ENCODE measurements at places on chromosomes 11 and 22.

DNA sequence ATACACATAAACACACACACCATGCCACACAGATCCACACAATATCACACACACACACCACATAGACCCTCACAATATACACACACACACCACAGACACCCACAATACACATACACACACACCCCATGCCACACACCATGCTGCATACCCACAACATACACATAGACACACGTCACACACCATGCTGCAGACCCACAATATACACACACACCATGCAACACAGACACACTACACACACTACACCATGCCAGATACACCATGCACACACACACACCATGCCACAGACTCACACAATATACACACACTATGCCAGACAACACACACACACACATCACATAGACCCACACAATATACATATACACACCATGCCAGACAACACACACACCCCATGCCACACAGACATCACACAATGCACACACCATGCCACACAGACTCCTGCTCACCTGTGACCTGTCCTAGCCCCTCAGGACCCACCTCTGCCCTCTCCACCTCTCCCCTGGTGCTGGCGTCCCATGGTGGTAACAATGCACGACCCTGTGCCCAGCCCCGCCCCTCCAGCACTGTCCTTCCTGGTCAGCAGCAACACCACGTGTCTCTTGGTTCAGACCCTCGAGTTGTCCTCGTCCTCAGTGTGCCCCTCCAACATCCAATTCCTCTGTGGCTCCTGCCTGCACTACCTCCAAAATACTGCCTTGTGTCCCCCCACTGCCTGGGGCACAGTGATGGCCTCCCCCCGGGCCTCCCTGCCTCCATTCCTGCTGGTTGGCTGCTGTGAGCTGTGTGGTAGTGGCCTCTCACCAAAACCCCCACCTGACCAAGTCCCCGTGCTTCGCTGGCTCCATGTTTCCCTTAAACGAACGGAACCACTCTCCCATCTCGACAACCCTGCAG, 23.7 kb upstream of the RFPL3 start:
- no peak for DNase-seq

DNA sequence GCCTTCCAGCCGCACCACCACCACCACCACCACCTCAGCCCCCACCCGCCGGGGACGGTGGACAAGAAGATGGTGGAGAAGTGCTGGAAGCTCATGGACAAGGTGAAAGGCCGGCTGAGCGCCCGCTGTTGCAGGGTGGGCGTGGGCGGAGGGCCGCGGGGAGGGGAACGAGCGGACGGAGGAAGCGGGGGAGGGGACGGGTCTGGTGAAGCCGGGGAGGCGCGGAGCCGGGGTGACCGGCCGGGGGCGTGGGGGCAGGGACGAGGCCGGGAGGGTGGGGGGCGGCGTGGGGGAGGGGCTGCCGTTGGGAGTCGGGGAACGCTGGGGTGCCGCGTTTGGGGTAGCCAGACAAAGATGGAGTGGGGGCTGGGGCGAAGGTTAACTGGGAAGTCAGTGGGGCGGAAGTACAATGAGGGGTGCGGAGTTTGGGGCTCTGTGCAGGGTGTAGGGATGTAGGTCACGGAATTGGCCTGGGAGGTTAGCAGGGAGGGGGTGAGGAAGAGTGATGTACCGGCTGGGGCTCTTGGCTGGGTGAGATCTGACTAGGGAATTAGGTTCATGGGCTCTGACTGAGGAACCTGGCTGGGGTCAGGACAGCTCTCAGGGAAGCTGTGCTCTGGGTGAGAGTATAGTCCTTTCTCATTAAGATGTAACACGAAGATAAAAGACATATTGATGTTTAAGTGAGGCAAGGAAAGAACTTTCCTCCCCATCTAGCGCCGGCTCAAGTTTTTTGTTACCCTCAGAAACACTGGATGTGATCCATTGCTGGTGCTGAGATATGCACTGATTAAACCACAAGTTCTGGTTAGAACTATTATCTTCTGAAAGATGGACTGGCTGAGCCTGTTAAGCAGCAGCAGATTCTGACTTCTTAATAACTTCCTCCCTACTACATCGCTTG, 624 bp downstream of the CBL start:
- no peak for DNase-seq

DNA sequence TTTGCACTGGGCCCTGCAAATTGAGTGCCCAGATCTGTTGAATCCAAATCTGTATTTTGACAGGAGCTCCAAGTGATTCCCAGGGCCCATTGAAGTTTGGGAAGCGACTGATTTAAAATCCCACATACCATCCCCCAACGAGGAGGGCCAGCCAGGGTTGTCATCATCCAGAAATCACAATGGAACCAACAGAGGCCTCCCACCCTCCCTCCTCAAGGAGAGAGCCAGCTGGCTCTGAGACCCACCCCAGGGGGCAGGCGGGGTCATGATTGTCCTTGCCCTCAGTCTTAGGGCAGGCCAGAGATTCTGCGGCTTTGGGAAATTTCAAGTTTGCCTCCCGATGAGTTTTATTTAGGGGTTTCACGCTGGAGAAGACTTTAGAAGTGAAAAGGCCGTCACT, 358.2 kb downstream of the MN1 start:
- DNase-seq = no peak

- DNase-seq = no peak
Measured at GRCh38 chr11:120130991-120131760, 6.7 kb downstream of the TRIM29 start.

DNA sequence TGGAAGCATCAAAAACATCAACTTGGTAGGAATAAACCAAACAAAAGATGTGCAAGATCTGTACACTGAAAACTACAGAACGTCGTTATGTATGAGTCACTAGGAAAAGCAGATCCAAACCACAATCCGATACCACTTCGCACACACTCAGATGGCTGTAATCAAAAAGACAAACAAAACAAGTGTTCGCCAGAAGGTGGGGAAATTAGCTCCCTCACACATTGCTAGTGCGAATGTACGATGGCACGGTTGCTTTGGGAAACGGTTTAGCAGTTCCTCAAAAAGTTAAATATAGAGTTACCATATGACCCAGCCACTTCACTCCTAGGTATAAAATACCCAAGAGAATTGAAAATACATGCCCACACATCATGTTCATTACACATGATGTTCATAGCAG, 14.8 kb upstream of the CARD10 start:
- peak; percentile 84 for DNase-seq

GRCh38 chr11:126978911-126979310, 21.7 kb downstream of the KIRREL3 start:
- no peak for DNase-seq

DNA sequence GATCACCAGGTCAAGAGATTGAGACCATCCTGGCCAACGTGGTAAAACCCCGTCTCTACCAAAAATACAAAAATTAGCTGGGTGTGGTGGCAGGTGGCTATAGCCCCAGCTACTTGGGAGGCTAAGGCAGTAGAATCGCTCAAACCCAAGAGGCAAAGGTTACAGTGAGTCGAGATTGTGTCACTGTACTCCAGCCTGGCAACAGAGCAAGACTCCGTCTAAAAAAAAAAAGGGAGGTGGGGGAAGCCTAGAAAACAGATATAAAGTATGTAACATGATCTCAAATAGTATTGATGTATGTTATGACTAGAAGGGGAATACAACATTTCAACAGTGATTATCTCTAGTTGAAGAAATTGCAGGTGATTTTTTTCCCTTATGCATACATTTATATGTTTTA, 61.4 kb downstream of the SLC1A2 start:
- DNase-seq = peak; percentile 55

DNA sequence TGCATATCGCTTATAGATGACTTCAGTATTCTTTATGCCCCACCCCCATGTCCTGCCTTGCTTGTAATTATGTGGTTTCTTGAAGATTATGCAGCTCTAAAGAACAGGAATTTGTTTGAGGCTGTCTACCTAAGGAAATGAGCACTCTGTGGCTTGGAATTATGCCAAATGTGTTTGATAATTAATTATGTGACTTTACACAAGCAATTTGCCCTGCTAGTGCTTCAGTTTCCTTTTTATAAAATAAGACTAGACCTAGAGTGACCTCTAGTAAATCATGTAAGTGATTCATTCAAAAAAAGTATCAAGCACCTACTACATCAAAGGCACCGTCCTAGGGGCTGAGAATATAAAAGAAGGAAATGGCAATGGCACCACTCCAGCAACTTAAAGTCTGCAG, 491.5 kb upstream of the KIRREL3 start:
- DNase-seq = peak; percentile 98

DNA sequence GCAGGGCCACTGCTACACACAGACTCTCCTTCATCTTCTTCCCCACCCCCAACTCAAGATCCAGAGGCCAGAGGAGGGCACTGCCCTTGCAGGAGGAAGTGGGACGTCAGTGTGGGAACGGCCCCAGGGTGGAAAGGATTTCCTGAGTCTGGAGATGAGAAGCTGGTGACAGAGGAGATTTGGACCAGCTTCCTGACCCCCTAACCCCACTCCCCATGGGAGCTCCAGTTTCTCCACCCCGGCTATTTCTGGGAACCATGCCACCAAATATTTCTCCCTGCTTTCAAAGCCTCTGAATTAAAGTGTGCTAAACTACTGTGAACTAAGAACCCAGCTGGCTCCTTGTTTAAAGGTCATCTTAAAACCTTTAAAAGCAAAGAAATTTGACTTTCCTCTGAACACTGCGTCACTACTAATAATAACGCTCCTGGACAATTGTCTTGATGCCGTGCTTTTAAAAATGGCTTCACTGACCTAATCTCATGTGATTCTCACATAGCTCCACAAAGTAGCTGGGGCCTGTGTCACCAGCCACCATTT, 46.6 kb downstream of the CWC15 start:
- peak; percentile 80 for DNase-seq

DNA sequence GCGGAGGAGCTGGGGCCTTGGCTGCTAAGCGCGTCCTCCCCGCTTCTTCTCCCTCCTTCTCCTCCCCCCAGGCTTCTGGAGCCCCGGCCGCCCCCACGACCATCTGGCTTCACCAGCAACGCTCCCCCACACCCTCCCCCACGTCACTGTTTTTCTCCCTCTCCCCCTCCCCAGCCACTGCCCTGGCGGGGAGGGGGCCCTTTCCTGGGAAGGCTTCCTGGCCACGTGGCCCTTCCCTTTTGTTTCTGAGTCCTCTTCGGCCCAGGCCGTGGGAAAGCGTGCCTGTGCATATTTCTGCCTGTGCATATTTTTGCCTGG, 27.7 kb downstream of the RTN4R start:
- no peak for DNase-seq

DNA sequence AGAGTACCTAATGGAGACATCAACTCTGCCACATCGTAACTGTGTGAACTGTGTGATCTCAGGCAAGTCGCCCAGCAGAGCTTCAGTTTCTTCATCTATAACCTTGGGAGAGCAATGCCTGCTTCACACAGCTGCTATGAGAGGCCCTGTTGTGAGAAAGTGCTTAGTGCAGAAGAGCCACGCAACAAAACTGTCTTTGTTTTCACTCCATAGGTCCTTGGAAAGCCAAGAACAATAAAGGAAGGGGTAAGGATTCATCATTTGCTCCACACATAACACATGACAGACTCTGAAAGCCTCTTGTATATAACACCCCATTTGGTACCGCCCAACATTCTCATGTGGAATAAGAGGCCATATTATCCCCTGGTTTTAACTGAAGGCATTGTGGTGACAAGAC, 231.9 kb upstream of the ISX start:
- no peak for DNase-seq

- DNase-seq = peak; percentile 81
Measured at GRCh38 chr11:68471360-68472340, 11.1 kb downstream of the PPP6R3 start.

DNA sequence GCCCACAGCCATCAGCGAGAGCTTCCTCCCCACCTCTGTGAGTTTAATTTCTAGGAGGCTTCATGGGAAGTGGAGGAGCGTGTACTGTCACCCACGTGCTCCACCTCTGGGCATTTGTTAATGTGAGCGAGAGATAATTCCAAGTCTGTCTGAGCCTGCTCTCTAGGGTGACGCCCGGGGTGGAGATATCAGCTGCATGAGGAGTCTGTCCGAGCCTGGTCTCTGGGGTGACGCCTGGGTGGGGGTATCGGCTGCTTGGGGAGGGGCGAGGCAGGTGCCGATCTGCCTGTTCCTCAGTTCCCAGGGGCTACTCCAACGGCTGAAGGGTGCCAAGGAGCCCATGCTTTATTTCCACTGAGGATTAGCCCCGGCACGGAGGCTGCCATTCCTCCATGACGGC, 735.0 kb downstream of the BRD1 start:
- DNase-seq = no peak

DNA sequence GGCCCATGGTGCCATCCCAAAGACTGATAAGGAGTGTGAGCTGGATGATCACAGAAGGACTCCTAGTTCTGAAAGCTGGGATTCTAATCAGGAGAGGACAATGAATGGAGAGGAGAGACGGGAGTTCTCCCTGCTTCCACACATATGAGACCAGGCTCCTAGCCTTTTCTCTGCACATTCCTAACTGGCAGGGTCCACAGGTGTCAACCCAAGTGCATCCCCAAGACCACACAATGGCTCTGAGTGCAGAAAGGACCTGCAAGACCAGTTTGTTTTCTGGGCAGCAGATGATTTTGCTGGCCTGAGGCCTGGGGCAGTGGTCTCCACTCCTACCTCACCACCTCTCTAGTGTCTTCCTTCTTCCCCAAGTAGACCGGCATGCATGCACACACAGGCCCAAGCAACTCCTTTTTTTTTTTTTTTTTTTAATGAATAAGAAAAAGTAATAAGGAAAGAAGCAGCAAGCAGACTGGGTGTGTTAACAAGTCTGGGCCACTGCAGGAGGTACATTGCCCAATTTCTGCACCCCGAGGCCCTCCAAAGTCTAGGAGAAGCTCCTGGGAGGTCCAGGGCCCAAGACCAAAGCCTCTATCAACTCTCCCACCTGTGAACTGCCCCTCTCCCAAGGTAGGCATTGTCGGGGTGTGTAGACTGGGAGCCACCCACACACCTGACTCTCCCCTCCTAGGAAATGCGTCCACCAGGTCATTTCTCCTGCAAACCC, 1.2 kb upstream of the TSKU start:
- no peak for DNase-seq

GRCh38 chr11:58926695-58927094, 12.6 kb upstream of the GLYATL1 start:
- peak; percentile 98 for DNase-seq

DNA sequence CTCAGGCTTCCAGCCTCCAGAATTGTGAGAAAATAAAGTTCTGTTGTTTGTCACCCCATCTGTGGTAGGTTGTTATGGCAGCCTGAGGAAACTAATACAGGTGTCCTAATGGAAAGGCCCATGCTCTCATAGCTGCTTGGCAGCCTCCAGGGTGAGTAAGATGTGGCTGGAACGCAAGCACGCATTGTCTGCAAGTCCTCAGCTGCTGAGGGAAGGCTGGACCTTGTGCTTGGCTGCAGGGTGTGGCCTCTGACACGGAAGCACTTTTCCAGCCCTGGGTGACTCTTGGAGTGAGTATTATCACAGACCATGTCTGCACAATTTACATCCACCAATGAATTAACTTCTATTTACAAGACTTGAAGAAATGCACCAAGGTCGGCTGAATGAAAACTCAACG, 44.4 kb upstream of the BARX2 start:
- no peak for DNase-seq
